ENCODE measurements at places on chromosomes 3 and 15.
A peak's percentile ranks its signal among the peaks of the same experiment; 100 is the strongest.

DNA sequence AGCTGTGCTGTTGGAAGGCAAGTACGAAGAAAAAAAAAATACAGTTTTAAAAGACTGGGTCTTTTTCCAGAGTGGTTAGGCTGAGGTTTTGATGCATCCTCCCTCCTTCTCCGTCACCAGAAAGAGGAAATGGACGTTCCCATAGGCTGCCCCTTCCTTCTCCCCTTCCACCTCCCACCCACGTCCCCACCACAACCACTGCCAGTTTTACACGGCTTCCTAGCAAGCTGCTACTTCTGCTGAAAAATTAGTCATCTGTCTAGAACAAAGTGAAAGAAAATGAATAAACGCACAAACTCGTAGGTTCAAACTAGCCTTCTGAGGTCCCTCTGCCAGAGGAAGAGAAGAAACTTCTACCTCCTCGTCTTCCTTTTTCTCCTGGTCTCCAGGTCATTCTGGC is 71.6 kb upstream of the RPL35A start:
- no peak for DNase-seq

DNA sequence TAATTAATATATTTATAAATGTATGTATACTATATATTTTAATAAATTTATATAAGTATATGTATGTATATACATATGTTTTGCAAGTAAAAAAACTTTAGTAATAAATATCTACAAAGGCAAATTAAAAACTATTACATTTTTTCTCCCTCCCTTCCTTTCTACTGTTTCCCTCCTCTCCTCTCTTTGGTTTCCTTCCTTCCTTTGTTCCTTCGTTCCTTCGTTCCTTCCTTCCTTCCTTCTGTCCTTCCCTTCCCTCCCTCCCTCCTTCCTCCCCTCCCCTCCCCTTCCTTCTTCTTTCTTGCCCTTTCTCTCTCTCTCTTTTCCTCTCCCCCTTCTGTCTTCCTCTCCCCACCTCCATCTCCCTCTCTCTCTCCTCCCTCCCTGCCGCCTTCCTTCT is 423.6 kb downstream of the LPP start:
- no peak for DNase-seq

DNA sequence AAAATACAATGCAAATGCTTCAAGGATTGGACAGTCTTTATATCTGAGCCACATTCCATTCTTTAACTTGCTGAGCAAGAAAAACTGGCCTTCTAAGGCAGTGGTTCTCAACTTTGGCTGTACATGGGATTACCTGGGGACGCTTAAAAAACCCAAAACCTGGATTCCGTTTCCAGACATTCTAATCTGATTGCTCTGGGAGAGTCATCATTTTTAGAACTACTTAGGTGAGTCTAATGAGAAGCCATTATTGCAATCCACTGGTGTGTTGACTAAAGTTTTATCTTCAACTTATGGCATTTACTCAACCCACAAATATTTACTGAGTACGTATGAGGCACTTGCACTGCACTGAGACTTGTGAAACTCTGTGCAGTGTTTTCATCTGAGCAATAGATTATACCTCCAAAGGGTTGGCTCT is 195.7 kb upstream of the ATP11B start:
- DNase-seq = peak; percentile 74

- DNase-seq = peak; percentile 10
Observed at GRCh38 chr3:23981955-23982354, 36.9 kb downstream of the NR1D2 start.

- DNase-seq = no peak
Observed at GRCh38 chr3:98512576-98512975, 10.1 kb downstream of the CLDND1 start.

DNA sequence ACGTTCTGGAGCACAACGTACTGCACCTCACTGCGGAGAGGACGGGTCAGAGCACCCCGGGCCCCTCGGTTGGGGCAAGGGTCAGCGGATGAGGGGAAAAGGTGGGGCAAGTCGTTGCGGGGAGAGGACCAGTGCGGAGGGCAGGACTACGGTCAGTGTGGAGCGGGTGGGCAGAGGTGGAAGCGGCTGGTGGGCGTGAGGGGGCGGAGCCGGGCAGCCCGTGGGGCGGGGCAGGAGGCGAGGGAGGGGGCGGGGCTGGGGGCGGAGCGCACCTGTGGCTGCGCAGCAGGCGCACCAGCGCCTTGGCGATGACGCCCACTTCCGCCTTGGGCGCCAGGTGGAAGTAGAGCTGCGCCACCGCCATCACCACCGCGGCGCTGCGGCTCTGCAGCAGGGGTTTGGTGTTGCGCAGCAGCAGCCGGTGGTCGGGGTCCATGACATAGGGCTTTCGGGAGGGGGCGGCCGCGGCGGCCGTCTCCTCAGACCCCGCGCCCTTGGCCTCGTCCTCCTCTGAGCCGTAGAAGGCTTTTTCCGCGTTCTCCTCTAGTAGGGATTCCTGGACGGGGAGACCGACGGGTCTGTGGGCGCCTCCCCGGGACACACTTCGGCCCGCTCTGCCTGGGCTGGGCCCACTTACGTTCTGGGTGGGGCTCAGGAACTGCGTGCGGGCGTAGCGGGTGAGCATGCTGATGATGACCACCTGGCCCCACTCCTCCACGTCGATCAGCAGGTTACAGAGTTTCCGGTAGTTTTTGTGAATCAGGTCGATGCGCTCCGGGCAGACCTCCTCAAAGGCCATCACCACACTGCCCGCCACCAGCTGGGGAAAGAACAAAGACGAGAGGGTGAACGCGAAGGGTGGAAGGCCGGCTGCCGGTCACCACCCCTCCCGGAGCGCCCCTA is 29.2 kb downstream of the AP3B2 start:
- no peak for DNase-seq

- no peak for DNase-seq
Observed at GRCh38 chr3:114374433-114374990, 80.7 kb downstream of the TIGIT start.

DNA sequence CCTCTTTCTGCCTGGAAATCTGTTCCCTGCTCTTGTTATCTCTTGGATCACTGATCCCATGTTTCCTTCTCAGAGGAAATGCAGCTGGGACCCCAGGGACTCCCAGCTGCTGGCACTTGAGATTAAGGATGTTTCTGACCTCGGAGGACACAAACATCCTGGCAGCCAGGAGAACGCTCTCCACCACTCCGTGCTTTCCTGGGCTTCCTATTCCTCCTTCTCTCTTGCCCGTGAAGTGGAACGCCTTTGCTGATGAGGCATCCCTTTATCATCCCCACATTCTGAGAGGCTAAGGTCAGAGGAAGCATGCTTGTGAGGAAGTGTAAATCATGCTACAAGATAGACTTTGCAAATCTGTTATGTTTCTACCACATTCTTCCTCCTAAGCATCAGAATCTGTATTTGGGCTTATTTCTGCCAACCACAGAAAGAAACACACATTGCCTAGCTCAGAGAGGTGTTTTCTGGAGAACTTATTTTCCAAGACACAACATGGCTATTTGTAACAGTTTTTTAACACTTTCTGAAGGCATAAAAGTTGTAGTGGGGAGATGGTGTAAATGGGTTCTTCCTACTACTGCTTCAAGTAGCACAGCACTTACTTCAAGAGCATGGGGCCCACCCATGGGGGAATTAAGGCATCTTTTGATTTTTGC is 25.6 kb upstream of the LDHAL6B start:
- no peak for DNase-seq

- DNase-seq = no peak
Observed at GRCh38 chr3:145089337-145089736, 1071.6 kb downstream of the PLOD2 start.

DNA sequence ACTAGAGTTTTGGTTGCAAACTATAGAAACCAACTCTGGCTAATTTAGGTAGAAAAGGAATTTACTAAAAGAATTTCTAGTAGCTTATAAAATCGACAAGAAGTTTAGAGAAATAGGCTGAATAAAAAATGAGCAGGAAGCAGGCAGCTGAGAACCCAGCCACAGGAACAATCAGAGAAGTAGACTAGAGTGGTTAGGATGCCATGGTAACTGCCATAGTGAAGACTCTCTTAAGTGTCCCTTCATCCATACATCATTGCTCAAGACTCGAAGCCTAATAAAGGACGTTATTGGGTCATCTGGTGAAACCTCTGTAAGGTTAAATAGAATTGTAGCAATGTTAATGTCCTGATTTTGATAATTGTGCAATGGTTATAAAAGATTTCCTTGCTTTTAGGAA is 13.8 kb downstream of the AVEN start:
- DNase-seq = no peak

DNA sequence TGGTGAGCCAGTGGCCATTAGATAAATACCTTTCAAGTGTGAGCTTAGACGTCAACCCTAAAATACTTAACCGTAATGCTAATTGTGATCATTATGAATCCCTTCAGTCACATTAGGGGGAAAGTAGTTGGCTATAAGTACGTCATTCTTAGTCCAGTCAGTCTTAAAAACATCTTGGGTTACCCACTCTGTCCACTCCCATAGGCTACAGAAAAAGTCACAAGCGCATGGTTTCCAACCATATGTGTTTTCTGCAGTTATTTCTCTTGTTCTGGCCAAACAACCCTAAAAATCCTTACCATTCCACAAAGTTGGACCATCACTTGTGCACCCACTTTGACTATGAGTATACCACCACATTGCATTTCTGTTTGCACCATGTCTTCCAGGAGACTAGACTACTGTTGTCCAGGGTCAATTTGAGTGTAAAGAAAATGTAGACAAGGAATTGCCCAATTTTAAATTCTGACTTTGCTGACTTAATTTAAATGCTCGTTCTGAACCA is 3.3 kb downstream of the RPL15 start:
- peak; percentile 1 for DNase-seq

GRCh38 chr15:89685995-89686394 is 4.6 kb downstream of the PEX11A start:
- DNase-seq = peak; percentile 34

DNA sequence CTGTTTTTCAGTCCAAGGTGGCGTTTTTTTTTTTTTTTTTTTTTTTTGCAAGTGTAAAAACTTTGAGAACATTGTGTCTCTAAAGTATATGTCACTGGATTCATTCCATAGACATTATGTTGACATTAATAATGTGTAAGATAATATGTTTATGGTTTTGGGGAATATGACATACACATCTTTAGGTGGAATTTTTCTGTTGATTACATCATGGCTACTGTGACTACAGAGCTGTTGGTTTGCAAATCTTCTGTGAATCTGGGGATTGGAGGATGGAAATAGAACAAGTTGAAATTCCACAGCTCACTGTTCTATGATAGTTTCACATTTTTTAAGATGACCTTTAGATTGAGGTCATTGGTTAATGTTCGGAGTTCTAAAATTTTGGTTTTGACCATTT is 24.4 kb upstream of the PLSCR2 start:
- DNase-seq = no peak

- no peak for DNase-seq
Observed at GRCh38 chr3:191356631-191357439, 26.5 kb upstream of the UTS2B start.

DNA sequence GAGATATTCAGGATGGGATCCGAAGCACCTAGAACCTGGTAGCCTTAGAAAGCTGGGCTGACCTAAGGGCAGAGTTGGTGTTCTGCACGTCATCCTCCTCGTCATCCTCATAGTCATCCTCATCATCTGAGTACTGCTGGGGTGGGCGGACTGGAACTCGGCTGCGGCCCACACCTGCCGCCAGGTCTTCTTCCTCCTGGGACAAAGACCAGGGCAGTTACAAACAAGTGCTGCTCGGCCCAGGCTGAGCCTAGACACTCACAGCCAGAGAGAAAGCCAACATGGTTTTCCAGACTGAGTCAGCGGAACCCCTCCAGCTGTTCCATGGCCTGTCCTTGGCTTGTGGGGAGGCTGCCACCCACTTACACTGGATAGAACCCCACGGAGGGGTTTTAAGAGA is 40.5 kb downstream of the SEMA3G start:
- no peak for DNase-seq

Measured in HT-29 (cell line).